ENCODE measurements at places on chromosomes 2 and 18.

DNA sequence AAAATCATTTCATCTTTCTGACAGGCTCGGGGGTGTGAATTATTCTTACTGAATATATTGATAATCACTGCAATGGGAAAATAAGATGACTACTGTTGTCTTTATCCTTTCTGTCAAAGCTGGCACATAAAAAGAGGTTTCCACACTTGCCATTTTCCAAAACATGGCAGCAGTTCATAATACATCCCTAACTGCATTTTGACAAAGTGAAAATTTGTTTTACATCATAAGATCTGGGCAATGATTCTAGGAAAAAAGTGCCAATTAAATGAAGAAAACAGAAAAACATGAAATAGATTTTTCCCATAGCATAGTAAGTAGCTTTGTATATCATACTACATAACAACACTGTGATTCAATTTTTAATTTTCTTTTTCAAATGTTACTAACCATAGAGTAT lies 65.4 kb downstream of the ERBB4 start:
- DNase-seq = no peak

GRCh38 chr2:128452536-128453530 lies 134.2 kb upstream of the HS6ST1 start:
- DNase-seq = no peak

DNA sequence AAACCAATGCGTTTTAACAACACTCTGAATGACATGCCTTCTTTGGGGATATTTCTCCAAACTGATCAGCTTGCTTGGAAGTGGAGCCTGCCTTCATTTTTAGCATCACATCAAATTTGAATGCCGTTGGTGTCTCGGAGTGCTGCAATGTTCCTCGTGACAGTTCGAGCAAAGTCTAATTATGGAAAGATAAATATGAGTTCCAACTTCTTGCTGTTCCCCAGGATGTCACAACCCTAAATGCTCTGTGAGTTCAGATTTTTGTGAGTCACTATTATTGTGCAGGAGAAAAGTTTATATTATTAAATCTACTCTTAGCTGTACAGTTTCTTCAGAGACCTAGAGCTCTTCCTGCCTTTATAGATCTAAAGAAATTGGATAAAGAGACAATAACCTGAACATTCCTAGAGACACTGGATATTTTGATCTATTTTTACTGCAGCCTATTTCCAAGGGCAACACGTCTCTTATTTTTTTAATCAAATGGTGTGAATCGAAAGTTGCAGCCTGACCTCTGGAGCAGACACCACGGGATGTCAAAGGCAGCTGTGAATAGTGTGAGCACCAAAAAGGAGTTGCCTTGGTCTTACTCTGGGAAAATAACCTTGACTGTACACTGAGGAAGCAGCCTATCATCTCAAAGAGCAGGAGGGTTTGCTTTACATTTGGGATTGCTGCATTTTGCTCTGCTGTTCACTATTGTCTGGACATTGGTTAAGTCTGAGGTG lies 330.1 kb downstream of the TDRD15 start:
- DNase-seq = no peak

- DNase-seq = no peak
These were observed 118.9 kb downstream of the CCDC102B start for GRCh38 chr18:68916734-68917133.

- DNase-seq = no peak
These were observed 359.2 kb downstream of the CDH7 start for GRCh38 chr18:66109981-66110380.

DNA sequence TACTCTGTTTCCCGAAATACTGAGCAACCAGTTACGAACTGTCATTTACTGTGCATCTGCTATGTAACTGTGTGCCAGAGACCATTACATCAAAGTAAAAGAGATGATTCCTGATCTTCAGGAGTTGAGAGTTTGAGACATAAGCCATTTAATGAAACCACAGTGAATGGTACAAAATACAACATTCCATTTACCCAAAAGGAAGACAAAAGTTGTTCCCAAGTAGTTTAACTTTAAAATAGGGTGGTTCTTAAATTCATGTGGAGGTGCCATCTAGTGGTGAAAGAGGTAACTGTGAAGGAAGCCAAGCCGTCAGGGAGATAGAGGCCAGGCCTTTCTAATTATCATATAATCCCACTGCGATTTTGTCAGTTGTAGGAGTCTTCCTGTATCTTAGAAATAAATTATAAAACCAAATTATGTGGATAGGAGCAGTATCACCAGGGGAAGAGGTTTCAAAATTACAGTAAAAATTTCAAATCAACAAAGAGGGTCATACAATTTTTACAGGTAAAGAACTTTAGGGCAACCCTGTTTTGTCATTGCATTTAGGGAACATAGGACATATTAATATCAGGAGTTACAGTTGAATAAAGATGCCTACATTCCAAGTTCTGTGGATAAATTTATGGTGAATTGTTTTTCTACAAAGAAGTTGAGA lies 67.7 kb downstream of the EPAS1 start:
- DNase-seq = peak; percentile 62

DNA sequence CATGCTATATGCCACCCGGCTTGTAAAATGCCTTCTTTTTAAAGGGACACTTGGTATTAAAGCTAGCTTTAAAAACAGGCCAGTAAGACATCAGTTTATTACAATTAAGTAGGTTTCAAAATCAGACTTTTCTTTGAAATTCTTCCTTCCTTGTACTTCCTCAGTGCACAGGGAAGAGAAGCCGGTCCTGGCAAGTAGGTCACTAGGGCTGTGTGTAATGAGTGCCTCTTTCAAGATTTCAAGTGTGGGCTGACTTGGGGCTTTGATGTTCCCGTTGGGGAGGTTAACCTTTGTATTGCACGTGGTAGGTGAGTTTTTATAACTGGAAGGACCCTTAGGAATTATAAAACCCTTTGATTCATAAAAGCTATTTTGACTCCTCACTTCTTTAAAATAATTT lies 566.4 kb upstream of the ID2 start:
- DNase-seq = no peak

GRCh38 chr2:69118609-69119008 lies 105.6 kb downstream of the ANTXR1 start:
- no peak for DNase-seq

DNA sequence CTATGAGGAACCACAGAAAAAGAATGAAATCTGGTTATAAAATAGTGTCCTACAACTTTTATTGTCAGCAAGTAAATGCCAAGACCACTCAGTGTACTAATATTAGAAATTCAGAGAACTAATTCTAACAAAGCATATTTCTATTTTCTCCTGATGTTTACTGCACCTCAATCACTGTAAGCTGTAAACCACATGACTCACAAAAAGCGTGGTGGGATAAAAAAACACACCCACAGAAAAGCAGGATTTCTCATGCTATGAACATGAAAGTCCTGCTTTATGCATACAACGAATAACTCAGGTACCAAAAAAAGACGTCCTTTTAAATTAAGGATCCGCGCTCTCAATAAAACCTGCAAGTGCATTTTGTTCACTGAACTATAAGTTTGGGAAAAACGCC lies 797 bp downstream of the TXNL4A start:
- DNase-seq = no peak

GRCh38 chr2:69517410-69517809 lies 80.2 kb upstream of the NFU1 start:
- DNase-seq = no peak

DNA sequence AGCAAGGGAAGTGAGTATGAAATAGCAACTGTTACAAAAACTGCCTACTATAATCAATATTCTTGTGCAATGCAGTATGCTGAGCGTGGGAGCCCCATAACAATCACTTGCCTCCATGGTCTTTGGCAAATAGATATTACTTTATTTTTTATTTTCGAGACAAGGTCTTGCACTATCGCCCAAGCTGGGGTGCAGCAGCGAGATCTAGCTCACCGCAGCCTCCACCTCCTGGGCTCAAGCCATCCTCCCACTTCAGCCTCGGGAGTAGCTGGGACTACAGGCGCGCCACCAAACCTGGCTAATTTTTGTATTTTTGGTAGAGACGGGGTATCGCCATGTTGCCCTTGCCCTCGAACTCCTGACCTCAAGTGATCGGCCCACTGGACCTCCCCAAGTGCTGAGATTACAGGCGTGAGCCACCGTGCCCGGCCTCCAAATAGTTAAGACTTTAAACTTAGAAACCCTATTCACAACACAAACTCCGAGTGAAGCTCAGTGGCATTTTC lies 1.2 kb upstream of the CCNT2 start:
- no peak for DNase-seq

- DNase-seq = no peak
These were observed 347.0 kb downstream of the KIAA1328 start for GRCh38 chr18:37175727-37176620.

DNA sequence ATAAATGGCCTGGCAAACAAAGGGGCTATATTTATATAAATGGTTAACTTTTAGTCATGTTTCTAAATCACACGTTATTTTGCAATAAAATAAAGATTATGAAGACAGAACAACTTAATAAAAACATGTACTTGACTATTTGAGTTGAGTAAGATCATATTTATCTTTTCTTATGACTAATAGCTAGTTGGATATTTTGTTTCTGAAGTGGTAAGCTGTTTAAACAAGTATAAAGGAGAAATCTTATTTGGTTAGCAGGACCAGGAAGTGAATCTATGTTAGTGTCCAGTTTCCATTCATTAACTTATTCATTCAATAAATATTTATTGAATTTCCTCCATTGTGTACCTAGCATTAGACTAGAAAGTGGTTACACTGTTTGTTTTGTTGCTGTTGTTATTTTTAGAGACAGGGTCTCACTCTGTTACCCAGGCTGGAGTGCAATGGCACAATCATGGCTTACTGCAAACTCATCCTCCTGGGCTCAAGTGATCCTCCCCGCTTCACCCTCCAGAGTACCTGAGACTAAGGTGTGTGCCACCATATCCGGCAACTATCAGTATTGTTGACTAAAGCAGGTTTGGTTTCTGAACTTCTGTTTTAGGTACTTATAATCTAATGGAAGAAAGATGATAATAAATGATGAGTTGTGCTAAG lies 312.6 kb downstream of the DPP10 start:
- no peak for DNase-seq

DNA sequence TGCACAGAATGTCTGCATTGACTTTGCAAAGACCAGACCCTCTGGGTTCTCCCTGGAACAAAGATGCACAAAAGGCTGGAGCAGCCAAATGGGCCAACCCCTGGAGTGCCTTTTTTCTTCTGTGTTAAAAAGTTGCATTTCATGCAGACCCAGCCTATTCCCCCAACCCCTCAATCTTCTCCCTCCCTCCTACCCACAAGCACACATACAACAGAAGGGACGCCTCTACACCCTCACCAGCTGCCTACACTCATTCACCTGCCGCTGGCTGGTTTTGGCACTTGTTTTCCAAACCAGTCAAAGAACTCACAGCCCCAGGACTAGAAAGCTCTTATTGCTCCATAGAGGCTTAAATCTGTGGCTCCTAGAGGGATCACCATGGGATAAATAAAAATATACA lies 16.6 kb downstream of the MARCHF4 start:
- DNase-seq = no peak

GRCh38 chr18:28331551-28331950 lies 154.6 kb upstream of the CDH2 start:
- DNase-seq = no peak

DNA sequence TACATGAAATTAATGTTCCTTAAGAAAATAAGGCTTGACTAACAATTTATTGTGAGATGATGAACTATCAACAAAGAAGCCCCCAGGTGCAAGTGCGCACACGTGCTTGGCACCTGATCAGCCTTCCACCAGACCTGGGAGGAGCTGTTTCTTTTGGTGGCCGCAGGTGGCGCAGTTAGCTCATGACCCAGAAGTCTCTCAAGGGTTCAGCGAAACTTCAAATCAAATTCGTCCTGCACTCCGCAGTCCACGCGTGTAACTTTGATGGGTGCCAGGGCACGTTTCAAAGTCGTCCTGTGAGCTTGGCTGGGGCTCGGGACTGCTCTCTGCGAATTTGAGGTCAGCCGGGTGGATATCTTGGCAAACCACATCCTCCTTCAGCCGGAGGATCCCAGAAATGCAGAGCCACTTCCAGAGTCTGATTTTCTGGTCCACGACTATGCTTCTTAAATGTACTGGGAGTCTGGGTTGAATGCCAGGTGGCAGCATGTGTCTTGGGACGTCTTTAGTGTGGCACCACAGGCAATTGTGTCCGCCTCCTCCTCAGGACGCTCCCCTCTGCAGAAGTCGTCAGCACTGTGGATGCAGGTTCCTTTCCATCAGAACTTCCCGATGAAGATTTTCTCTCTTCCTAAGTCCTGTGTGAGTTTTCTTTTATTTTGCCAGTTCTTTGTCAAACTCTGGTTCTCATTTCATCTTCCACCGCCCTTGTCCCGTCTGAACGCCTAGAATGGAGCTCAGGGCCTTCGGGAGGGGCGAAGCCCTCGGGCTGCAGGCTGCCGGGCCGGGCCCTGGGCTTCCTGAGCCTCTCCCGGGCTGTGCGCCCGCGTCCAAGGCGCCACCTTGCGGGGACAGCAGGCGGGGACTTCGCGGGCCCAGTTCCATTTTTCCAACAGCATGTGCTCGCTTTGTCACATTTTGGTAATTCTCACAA lies 61.3 kb upstream of the RAPGEF4 start:
- no peak for DNase-seq

- DNase-seq = no peak
These were observed 128.2 kb downstream of the KCNH7 start for GRCh38 chr2:162710287-162710890.

DNA sequence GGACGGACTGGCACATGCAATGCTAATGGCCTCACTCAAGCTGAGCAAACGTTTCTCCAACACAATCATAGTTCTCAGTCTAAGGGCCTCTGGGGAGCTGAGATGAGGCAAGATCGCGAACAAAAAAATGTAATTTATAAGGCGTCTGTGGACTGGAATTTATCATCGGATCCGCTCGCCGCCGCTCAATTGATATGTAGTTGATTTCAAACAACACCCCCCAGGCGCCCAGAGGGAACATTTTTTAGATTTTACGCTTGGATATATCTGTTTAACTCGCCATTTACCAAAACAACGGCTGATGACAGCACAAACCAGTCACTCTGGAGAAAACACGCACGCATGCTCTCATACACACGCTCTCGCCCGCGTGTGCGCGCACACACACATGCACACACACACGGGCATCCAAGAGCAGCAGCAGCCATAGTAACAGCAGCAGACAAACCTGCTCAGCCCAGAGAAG lies 335.8 kb downstream of the SMAD2 start:
- DNase-seq = no peak

DNA sequence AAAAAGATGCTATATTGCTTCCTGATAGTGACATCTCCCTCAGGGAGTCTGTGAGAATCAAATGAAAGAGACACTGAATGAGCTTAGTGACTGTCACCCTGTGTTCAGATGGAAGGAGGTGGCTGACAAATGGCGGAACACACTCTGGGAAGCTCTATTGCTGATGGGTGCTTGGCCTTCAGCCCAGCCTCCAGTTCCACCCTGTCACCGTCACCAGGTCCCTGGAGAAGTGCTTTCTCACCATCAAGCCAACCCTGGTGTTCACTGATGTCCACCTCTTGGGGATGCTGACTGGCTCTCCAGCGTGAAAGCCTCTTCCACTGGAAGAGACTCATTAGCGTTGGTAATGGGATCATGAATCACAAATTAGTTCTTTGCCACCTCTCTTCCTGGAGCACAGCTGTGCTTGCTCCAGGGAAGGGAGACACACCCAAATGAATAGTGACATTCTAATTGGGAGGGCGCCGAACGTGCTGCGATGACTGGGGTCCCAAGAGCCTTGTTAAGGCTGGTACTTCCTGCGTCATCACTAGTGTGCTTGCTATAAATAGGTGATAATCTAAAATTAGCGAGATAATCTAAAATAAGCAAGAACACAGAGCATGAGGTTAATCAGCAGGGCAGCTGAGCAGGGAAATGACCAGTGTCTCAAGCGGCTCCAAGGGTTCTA lies 154.0 kb downstream of the CLIP4 start:
- DNase-seq = no peak
